ENCODE measurements at places on chromosomes 2 and 18.

GRCh38 chr2:11321847-11322246, 22.6 kb downstream of the ROCK2 start:
- no peak for DNase-seq

DNA sequence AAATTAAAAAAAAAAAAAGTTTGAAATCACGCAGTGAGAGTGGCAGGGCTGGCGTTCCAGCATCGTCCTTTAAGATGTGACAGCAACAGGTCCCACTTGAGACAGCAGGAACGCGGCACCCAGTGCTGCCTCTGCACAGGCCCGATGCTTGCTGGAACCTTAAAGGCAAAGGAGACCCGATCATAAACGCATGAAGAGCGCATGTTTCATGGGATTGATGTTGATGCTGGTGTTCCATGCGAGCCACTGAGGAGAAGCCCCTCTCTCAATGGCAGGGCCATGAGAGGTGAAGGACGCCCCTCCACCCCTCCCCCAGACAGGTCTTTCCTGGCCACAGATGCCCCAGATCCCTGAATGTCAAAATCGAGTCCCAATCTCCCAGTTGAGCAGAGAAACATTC, 17.9 kb upstream of the ALPI start:
- DNase-seq, result no peak

GRCh38 chr18:31774477-31774785, 13.8 kb upstream of the SLC25A52 start:
- no peak for DNase-seq

DNA sequence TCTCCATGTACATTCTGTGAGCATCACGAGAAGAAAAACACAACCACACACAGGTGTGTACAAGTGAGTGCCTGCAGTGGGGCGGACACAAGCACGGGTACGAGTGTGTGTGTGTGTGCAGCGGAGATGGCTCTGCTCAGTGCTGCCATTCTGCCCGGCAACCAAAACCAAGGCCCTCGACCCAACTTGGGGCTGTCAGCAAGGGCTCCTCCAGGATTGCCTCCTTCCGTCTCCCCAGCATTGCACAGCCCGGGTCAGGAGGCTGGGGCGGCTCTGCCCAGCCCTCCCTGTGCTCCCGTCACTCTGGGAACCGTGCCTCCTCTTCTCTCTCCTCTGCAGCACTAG, 66.5 kb downstream of the PXDN start:
- no peak for DNase-seq

DNA sequence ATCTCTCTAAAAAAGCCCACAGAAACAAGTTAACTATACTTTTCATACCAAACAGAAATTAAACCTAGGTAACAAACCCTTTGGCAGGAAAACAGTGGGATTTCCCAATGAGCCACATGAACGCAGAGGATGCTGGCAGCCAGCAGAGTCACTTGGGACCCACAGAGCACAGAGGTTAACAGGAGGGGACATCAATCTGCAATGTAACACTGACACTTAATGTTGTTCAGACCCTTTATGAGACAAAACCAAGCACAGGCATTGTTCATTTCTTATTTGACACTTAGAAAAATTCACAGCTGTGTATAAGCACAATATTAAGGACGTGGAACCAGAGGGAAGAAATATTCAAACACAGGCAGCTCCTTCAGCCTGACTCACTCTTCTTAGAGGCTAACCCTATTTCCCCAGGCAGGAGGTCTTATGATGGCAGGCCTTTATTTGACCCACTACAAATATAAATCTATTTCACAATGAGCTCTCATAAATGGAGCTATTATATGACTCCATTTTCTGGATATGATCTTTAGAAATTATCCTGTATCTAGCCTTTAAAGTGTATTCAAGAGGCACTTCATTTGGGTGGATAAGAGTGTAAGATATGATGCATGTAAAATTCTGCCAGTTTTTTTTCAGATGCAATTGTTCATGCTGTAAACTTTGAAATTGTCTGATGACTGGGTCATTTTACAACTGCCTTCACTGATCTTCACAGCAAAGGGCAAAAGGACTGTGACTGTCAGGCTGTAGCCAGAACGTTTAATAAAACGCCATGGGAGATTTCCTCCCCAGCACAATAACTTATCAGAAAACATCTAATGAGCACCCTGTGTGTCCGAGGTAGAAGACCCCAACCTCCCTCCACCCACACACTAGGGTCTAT, 132.8 kb upstream of the SATB2 start:
- DNase-seq, result no peak

- DNase-seq, result peak; percentile 59
These were observed at the start of gene MATN3 for GRCh38 chr2:20012282-20013125. MATN3 (minus strand) TSS chr2:20012668; CDS start chr2:20012631, 37 bp downstream.

GRCh38 chr2:180542511-180542910, 437.9 kb upstream of the UBE2E3 start:
- DNase-seq, result no peak
